ENCODE measurements at places on chromosomes 7 and 10.

DNA sequence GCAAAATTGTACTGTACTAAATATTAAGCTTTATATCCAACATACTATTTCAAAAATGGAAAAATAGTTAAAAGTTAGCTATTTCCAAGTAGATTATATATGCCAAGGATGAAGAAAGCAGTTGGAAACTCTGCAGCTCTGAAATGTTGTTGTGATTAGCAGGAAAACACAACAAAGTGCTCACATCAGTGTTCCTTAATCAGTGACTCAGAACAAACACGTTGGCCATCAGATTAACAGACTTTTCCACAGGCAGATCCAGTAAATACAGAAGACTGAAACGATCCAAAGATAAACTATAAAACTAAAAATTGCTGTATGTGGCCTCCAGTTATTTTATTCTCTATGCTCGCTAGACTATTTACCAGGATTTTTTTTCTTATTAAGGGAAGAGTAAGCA lies 99.6 kb upstream of the SEMA3D start:
- no peak for DNase-seq

DNA sequence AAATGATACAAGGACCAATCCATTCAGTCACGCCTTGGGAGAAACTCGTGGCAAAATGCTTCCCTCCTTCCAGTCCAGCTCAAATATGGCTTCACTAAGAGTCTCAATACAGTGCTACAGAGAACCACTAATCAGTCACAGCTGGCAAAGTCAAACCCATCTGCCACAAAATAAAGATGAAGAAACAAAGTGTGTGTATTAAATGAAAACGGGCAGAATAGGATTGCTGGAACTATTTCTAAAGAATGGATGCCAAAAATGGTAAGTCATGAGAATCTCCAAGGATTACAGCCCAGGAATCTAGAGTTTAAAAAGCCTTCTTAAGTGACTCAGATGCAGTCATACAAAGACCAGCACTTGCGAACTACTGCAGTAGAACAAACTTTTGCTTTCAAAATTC lies 61.9 kb downstream of the CACUL1 start:
- no peak for DNase-seq

DNA sequence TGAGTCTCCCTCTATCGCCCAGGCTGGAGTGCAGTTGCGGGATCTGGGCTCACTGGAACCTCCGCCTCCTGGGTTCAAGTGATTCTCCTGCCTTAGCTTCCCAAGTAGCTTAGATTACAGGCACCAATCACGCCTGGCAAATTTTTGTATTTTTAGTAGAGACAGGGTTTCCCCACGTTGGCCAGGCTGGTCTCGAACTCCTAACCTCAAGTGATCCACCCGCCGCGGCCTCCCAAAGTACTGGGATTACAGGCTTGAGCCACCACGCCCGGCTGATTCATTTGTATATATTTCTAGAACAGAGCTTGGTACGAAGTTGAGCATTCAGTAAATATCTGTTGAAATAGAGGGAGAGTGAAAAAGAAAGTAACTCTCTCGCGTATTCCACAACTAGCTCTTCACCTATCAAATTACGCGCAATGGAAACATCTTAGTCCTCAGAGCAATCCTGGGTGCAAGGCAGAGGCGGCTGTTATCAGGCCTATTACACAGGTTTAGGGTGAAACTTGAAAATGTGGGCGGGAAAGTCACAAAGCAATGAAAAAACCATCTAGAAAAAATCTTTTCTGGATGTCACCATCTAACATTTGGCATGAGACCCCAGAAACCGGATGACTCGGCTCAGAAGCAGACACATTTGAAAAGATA lies 707 bp upstream of the GHITM start:
- DNase-seq, result no peak

DNA sequence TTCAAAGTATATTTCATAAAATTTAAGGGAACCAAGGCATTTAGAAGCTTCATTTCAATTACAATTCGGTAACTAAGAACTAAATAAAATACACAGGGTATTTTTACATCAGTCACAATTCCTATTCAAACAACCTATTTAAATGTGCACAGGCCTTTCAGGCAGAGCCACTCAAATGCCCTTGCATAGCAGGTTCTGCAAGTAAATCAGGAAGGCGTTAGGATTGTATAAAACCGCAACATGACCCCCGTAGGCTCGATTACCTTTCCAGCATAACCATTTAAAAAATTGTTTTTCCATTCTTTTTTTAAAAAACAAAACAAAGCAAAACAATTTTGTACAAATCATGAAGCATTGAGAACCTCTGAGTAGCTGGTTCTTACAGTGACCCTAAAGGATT lies 289.9 kb upstream of the SP8 start:
- DNase-seq, result no peak

DNA sequence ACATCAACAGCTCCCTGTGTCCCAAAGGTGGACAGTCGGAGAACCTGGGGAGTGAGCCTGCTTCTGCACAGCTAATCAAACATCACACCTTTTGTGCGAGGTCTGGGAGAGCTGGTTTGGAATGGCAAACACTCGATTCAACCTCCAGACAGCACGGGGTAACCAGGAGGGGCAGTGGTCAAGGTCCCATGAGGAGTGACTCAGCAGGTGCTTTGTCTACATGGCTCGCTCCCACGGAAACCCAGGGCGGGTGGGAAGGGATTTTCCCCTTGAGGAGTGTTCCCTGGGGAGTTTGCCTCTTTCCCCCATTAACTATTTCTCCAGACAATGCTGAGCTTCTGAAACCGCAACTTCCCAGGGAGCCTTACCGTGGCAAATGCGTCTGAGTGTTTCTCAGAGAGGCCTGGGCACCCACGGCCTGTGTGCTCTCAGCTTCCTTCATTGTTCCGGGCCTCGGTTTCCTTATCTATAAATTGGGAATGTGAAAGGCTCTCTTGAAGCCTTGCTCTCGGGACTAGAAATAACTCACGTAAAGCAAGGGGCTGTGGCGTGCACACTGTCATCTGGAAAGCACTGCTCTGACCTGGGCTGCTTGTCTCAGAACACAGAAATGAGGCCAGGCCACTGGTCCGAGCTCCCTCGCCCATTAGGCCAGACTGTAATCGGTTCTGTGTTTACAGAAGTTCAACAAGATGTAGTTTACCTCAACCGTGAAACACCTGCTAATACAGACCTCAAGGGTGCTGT lies 14.0 kb upstream of the GTPBP4 start:
- no peak for DNase-seq

DNA sequence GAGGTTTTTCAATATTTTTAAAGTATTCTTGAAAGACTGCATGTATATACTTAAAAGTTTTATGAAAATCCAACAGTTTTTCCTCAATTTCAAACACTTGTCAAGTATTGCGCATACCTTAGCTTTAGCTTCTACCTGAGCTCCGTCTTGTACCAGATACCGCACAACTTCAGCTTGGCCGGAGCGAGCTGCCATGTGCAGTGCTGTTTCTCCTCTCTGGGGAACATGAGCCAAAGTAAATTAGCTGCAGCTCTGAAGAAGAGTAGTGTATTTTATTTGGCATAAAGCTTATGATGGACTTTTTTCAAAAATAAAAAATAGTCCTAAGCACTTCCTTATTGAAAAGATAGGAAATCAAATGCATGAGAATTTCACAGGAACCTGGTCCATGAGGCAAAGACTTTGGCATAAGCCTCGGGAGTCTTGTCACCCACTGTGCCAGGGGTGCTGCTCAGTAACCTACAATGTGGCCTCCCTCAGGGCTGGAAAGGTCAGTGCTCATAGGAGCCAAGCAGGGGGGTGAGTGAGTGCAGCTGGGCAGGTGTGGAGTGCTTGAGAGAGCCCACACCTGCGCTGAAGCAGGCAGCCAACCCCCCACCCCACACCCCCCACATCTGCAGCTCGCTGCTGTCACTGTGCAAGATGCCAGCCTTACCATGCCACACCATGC lies 189.5 kb downstream of the ANK3 start:
- no peak for DNase-seq

DNA sequence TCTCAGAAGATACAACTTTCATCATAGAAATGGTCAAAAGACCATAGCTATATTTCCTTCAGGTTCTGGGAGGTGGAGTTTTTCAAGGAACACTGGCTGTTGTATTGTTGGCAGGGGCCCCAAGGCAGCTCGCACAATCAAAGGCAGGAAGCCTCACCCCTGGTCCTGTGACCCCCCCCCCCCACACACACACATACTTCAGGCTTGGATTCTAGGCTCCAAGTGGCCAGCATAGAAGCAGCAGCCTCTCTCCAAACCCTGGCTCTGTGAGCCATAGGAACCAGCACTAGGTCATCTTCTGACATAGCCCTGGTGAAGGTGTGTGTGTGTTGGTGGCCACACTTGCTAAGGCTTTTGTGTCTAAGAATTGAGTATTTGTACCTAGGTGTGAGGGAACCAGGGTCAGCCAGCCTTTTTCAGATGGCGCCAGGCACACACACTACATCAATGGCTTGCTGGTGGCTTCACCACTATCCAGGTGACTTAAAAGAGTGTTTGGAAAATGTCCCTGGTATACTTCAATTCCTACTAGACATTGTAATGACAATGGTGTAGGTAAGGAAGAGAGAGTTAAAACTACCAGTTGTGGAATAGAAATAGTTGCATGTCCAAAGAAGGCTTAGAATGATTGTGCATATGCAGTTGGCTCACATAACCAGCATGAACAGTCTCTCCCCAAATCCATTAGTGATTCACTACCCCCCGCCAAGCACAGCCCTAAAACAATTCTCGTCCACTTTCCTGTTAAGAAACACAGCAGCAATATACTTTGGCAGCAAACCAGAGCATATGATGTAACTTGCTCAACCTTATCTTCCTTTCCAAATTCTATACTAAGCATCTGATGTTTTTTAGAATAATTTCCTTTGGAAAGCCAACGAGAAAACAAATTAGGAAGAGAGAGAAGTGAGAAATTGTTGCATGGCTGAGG lies 91.3 kb downstream of the AVL9 start:
- DNase-seq, result no peak

DNA sequence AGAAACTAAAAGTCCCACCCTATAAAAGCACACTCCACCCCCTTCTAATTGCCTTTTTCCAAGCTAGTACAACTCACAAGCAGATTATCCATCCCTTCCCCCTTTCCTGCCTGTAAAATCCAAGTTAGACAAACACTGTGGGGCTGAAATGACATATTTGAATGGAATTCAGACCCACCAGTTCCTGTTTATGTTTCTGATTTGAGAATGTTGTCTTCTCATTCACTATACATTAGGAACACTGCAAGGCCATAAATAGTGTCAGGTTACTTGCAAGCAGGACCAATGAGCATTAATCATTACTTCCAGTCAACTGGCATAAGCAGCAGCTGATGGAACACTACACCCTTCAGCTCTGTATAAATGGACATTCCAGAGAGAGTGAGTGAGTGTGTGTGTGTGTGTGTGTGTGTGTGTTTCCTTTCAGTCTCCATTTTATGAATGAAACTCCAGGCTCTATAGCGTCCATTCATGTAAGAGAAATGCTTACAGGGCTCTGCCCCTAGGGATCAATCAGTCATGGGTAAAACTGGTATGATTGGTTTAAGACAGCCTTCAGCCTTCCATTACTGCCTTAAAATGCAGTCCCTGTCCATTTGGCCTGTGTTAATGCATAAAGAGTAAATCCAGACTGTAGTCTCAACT lies 69.3 kb downstream of the ETV1 start:
- no peak for DNase-seq

GRCh38 chr10:100882671-100883311 lies 30.0 kb upstream of the SLF2 start:
- DNase-seq, result no peak

DNA sequence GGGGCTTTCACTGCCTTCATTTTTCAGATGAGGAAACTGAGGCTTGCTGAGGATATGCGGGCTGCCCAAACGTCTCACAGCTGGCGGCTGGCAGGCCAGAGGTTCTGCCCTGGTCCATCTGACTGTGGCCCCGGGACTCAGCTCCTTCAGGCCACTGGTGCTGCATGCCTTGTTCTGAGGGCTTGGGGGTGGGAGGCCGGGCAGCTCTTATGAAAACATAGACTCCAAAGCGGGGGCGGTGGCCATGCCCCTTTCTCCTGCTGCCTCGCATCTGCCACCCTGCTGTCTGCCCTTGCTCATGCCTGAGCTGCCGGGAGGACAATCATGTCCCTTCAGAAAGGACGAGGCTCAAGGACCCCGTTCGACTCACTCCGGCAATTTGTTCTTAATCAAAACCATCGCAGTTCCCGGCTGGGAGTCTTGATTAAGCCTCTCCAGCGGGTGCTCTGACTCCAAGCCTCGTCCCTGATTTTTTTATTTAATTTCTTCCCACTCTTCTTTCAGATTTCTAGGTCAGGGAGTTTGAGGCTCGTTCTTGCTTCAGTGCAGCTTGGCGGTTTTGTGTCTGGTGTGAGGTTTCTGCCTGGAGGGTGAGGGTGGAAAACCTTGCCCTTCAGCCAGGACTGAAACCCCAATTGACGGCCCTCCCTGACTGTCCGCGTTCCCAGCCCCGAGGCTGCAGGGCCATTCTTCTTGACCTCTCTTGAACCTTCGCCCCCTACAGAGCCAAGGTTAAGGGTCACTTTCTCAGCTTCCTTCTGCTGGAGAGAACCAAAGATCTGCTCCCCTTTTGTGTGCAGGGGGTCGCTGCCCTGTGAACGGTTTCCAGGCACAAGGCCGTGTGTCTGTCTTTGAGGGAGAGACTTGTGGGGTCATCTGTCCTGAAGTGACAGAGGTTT lies 120.8 kb downstream of the DNAJB6 start:
- no peak for DNase-seq

DNA sequence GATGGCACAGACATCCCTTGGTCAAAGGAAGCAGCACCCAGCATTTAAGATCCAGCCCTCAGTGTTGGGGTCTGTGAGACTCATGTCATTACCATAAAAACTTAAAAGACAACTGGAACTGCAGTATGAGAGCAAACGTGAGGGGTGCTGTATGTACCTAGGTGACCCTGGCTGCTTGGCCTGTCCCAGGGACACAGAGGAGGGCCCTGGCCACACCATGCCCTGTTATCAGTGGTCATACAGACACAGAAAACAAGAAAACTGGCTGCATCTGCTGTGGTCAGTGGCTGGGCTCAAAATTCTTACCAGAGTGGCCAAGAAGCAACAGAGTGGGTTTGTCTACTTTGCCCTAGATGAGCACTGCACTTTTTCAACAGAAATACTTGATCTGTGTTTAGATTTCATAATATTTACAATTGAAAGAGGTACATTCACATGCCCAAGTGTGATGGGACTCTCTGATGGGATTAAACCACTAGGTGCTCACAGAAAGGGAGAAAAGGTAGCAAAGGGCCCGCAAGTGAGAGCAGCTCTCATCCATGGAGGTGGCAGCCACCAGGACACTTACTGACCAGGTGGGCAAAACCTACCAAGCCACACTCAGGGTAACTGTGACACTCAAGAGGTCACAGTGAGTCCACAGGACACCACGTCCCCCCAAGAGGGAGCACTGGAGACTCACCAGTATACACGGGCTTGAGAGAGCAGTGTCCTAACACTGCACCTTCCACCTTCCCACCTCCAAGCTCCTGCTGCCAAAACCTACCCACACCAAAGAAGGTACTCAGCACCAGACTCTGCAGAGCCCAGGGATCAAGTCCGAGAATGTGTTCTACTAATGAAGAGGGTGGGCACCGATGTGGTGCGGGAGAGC lies 68.1 kb upstream of the CAMK2B start:
- no peak for DNase-seq

Measured in CD8-positive, alpha-beta memory T cell (primary cell).